ENCODE measurements at places on chromosomes 3 and 15.
A peak's percentile ranks its signal among the peaks of the same experiment; 100 is the strongest.

DNA sequence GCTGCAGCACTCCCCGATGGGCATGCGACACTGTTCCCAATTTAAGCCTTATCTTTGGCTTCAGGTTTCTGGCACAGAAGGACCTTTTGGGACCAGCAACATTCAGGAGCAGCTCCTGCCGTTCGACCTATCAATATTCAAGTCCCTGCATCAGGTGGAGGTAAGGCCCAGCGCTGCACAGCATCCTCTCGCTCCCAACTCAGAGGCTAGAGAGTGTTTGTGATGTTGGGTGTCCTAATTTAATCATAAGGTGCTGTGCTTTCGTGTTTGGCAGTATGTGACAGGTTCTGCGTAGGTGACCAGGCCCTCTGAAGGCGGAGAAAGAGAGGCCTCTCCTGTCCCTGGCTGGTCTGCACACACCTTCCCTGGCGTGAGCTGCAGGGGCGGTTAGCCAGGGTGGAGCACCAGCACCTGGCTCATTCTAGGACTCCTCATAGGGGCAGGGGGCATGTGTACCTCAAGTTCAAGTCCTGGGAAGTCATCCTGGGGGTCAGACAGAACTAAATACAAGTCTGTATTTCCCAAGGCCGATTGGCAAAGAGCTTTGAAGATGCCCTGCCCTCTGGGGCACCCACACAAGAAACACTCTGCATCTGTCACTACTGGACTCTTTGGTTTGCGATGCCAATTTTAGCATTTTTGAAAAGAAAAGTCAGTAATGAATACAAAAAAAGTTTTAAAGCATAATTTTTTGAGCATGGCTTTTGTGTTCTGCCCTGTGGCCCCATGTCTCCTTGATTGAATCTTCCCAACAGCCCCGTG lies 17.0 kb downstream of the NISCH start:
- DNase-seq: no peak

GRCh38 chr15:93997071-93997658 lies 234.2 kb upstream of the MCTP2 start:
- DNase-seq: no peak

- DNase-seq: no peak
Measured at GRCh38 chr15:69055251-69055650, 40.8 kb downstream of the NOX5 start.

GRCh38 chr3:36959821-36960220 lies 15.0 kb upstream of the TRANK1 start:
- no peak for DNase-seq

DNA sequence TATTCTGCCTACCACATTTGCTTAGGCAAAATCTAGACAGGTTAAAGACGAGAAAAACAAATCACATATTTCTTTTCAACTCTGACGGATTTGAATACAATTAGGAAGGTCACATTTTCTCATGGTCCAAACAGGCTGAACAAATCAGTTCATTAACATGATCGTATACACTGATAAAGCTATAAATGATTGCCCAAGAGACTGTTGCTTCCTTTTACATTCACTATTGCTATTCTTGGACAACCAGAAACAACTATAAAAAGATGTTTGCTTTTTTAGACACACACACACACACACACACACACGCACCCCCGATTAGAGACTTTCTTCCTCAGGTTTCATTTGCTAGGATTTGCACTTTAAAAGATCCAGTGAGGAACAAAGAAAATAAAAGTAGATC lies 122.3 kb upstream of the BHLHE40 start:
- DNase-seq: no peak

GRCh38 chr3:164365242-164365641 lies 713.1 kb downstream of the SI start:
- no peak for DNase-seq

DNA sequence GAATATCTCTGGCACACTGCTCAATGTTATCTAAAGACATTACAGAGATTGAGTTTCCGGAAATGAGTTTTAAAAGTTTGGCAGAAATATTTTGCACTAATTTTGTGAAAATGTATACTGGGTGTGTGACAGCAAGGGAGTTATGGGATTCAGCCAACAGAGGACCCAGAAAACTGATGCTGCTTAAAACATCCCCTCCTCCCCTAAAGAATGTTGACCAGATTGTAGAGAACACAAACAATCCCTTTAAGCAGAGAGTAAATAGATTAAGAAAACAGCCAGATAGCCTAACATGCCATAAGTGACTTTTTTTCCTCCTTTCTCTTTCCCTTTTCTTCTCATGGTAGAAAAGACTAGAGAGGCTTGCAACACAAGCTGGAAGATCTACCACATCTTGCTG lies 928.0 kb upstream of the ALCAM start:
- DNase-seq: no peak

DNA sequence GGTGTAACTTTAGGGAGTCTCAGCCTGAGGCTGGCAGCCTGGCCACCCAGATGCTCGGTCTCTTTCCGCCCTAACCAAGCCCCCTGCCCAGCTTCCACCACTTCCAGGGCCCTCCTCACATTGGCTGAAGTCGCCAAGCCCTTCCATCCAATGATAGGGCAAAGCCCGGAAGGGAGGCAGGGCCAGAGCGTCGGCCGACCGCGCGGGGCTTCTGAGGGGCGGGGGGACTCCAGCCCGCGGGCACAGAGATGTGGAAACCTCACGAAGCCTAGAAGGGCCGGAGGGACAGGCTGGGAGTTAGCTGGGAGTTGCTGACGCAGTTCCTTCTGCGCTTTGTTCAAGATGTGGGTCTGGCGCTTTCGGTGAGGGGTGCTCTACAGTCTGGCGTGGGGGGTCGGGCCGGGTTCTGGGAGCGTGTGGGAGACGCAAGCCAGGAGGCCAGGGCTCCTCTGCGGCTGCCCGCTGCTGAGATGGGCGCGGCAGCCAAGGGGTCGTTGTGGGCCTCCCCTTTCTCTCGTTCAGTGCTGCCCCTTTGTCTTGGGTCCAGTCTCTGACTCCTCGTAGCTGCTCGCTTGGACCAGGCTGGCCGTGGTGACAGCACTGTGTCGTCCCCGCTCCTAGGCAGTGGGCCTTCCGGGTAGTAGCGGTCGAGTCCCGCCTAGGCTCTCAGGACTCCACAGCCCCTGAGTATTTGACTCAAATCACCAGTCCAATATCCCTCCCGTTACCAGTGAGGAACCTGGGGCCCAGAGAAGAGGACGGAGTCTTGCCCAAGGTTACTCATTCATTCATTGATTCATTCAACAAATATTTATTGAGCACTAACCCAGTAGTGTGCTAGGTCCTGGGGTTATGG lies at the start of gene ZNF660:
Gene ZNF660 (plus strand): TSS at position 319 of the 856 bp plus-strand sequence. CDS start 9,230 bp downstream, outside the sequence.
- peak; percentile 80 for DNase-seq

DNA sequence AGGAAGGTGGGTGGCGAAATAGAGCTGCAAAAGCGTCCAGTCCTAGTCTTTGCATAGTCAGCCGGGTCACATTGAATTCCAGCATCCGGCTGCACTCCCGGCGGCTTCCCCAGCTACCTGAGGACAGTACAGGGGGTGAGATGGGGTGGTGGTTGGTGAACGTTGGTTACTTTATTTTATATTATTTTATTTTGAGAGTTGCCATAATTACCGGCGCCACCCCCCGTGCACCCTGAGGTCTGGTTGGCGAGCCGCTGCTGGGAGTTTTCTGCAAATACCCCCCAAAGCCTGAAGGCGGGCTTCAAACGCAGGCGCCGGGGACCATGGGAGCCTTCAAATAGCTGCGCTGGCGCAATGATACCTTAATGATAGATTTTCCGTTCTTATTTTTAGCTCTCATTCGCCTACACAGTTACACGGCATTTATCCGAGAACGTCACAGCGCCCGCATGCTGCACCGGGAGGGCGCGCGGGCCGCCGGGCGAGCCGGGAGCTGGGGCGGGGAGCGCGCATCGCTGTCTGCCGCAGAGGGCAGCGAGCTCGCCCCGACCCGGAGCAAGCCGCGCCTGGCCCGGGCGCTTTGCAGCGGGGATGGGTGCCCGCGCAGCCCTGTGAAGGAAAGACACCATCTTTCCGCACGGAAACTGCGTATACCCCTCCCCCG lies 756 bp upstream of the RASGRF1 start:
- DNase-seq: no peak

- no peak for DNase-seq
Measured at GRCh38 chr15:74500401-74500800, 39.4 kb upstream of the UBL7 start.

DNA sequence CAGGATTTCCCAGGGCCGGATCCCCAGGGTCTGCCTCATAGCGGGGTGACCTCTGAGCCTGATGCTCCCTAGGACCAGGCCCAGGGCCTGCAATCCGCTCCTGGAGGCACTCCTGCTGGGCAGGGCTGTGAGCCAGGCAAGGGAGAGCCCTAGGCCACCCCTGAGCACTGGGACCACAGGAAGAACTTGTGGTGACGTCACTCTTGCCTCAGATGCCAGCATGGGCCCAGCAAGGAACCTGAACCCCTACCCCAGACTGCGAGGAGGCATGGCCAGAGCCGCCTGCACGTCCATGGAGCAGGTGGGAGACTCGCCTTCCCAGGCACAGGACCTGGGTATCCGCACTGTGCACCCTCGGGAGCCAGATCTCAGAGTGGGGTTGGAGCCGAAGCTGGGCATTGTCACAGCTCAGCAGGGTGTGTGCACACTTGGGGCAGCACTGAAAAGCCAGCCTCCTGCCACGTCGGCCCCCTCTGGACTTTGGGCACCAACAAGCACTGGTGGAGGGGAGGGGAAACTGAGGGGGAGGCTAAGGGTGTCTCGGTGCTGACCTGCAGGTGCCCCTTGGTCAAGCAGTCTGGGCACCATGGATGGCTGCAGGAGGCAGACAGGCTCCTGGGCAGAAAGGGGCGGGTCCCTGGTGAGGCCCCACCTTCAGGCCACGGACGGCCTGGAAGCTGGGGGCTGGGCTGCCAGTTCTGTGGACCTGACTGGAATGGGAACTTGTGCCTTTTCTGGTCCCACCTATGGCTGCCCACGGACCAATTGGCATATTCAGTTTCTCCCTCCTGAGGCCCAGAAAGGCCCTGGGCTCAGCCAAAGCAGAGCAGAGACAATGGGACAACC lies 49.3 kb downstream of the SLC6A20 start:
- no peak for DNase-seq

GRCh38 chr15:31277335-31278060 lies 49.1 kb upstream of the KLF13 start:
- DNase-seq: peak; percentile 73

GRCh38 chr3:81580355-81580754 lies 181.1 kb downstream of the GBE1 start:
- DNase-seq: no peak

DNA sequence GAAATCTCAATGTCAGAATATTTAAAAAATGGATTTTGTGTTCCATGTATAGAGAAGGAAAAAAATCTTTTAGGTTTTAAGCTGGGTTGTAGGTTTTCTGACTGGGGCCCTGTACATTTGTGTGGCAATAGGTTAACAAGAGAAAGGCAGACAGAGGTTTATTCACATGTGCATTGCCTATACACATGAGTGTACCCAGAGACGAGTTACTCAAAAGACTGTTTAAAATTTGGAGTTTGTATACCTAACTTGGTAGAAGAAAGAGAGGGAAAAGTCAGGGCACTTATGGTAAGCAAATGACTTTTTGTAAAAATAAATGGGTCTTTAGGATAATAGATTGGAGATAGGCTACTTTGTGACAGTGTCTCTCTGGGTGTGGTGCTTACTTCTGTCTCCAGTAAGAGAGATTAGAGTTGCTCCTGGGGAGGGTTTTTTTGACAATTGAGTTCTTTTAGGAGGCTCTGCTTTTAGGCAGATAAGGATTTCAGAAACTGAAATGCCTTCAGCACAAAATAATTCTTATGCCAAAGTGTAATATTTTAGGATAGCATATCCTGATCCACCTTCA lies 225.2 kb downstream of the TCF12 start:
- no peak for DNase-seq

DNA sequence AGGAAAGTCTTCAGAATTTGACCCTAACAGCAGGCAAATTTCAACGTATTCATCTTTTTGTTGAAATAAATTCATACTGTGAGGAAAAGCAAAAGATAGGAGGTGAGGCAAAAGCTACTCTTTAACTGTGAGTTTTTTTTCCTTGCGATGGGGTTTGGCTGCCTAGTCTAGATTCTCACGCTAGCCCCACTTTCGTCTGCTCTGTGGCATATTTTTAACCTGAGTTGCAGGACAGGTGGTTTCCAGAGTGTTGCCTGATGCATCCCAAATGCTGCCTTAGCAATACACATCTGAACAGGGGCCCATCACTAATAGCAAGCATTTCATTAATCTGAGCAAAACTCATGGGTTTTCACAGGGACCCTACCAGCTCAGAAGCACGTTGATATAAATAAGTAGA lies 11.7 kb downstream of the PSMA4 start:
- DNase-seq: no peak

- no peak for DNase-seq
Measured at GRCh38 chr3:10373686-10374261, 52.9 kb upstream of the SEC13 start.

GRCh38 chr3:188954590-188955208 lies 217.1 kb upstream of the TPRG1 start:
- peak; percentile 90 for DNase-seq

GRCh38 chr3:193731656-193732055 lies 138.6 kb downstream of the OPA1 start:
- DNase-seq: no peak

GRCh38 chr3:50136714-50137405 lies 18.3 kb upstream of the SEMA3F start:
- DNase-seq: no peak

DNA sequence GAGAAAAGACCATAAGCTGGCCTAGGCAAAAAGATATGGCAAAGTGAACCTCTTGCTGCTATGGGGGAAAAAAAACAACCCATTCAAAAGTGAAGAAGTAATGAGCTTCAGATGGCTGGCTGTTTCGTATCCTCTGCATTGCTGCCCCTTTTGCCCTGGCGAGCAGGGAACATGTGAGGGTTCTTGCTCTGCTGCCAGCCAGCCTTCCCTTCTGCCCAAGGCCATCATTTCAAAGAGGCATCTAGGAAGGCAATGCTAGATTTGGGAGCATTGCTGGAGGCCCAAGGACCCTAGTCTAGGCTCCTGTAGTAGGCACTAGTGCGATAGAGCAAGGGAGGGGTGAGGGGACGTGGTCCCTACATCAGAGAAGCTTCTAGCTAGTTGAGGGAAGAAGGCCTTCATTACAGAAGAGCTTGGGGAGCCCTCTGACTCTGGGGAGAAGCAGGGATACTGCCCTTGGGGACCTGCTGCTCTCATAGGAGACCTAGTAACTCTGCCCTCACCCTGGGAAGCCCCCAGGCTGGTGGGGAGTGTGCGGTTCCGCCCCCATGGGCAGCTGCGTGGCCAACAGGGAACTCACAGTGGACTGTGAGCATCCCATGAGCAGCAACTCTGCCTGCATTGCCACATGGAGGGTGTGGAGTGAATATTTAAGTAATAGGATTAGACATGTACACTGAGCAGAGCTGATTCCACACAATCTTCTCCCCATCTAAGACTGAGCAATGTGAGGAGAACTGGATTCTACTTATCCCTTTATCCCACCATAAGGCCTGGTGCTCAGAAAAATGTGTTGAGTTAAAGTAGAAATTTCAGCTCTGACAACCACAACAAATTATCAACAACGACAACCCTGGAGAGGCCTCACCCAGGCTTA lies 21.3 kb downstream of the ITGA11 start:
- no peak for DNase-seq

- DNase-seq: no peak
Measured at GRCh38 chr3:171566803-171567422, 106.7 kb upstream of the TNIK start.

- DNase-seq: no peak
Measured at GRCh38 chr3:151290673-151291072, 12.3 kb upstream of the P2RY14 start.

GRCh38 chr3:64895991-64896895 lies 208.4 kb upstream of the ADAMTS9 start:
- DNase-seq: no peak

All from right cardiac atrium (tissue), 5 donors.